ENCODE measurements at places on chromosomes 5 and 9.

GRCh38 chr9:94096819-94097577 is 12.7 kb downstream of the PTPDC1 start:
- DNase-seq, result no peak

- DNase-seq, result no peak
Observed at GRCh38 chr5:3010953-3011763, 259.7 kb upstream of the IRX2 start.

- DNase-seq, result no peak
Observed at GRCh38 chr9:82334286-82334685, 345.7 kb downstream of the SPATA31D1 start.

DNA sequence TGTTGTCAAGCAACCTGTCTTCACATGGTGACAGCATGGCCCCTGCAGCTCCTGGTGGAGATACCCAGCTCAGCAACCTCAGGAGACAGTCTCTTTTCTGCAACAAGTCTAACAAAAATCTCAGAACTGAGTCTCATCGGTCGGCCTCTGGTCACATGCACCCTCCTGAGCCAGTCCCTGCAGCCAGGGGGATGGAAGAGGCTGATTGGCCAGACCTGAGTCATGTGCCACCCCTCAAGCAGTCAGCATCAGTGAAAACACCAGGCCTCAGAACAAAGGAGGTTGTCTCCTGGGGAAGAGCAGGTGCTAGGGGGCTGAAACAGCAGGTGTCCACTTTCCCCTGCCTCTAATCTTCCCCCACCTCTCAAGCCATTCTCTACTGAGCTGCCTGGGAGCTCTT is 54.4 kb downstream of the SMIM23 start:
- DNase-seq, result no peak

- no peak for DNase-seq
Observed at GRCh38 chr5:154168395-154168794, 22.1 kb upstream of the GALNT10 start.

GRCh38 chr9:135592331-135592590 is 30.7 kb downstream of the PAEP start:
- DNase-seq, result no peak

- no peak for DNase-seq
Observed at GRCh38 chr9:105171076-105171475, 73.4 kb upstream of the SLC44A1 start.

DNA sequence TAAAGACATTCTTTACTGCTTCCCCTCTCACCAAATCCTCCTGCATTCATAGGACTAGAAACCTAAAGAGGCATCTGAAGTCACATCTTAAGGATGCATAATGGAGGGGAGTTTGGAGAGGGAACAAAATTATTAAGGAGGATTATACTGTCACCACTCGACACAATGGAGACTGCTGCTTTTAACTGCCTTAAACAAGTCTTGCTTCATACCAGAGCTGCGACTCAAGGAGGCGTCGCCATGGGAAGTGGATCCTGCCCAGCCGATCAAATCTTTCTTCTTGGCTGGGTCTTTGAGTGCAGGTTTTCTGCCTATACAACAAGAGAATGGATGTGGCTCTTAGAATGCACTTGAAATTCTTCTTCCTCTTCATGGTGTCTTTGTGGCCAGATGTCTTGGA is 66.7 kb upstream of the FOXE1 start:
- DNase-seq, result no peak

DNA sequence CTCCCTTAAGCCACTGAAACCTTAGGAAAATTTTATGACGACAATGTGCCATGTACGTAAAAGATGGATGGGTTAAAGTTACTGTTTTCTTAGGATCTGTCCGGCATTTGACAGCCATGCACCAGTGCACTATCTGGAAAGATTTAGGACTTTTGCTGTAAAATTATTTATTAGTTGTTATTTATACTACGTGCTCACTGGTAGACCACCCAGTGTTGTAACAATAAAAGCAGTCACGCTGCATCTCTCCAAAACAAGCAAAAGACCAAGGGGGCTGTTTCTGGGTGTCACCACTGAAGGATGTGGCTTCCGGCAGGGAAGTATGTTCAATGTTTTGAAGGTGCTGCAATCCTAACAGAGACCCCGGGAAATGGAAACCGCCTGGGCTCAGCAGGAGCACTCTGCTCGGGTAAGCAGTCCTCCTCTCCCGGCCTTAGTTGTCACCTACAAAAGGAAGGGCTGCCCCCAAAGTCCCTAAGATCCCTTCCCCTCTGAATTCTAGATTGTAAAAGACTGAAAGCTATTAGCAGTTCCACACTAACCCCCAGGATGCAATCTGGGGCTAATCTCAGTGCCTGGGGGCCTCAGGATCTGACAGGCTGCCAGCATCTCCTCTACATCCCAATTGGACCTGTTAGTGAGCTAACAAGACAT is 38.6 kb downstream of the SAXO1 start:
- DNase-seq, result no peak

DNA sequence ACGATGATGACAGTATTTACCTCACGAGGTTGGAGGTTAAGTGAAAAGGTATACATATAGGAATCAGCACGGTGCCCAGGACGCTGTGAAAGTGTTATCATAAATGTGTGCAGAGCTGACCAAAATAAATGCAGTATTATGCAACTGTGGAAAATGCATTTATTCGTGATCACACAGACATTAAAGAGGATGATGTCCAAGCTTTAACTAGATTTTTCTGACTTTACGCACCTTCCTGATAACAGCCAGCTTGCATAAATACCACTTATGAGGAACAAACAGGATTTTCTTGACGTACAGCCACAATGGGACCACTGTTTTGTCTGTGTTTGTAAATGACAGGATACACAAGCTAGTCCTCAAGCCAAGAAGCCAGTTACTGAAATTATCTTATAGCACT is 71.4 kb upstream of the ATP10B start:
- DNase-seq, result no peak

DNA sequence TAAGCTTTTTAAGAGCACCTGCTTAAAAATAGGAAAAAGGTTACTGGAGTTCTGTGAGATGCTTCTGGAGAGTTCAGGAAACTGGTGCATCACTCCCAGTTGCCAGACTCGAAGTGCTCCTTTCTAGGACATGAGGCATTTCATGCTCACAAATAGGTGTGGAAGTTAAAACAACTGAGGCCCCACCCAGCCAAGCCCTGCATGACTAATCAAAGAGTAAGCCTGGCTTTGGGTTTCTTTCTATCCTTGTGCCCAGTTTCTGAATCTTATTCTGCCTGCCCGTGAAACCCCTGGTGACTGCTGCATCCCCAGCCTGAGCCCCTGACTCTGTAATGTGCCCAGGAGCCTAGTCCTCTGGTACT is 7.7 kb downstream of the SPINK9 start:
- no peak for DNase-seq

DNA sequence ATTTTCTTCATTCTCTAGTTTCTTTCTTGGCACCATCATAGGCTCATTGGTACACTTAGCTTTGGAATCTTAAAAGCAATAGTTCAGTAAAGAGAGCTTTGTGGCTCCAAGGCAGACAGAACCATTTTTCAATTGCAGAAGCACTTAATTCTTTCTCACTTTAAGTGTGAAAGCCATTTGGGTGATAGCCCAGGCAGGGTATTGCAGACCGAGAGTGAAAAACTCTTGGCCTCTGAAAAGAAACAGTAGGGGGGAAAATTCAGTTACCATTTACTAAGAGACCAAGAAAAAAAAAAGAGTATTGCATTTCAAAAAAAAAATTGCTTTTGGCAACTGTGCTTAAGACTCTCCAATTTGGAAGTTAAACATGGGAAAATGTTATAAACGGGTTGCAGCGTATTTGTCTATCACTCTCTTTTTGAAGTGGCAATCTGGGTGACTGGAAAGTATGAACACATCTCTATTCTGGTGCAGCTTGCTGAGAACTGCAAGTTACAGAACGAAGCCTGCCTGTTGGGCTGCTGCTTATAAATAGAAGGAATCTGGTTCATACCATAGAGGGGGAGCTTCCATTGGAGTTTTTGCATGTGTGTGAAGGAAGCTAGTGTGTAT is 170.5 kb downstream of the TLE4 start:
- DNase-seq, result no peak

DNA sequence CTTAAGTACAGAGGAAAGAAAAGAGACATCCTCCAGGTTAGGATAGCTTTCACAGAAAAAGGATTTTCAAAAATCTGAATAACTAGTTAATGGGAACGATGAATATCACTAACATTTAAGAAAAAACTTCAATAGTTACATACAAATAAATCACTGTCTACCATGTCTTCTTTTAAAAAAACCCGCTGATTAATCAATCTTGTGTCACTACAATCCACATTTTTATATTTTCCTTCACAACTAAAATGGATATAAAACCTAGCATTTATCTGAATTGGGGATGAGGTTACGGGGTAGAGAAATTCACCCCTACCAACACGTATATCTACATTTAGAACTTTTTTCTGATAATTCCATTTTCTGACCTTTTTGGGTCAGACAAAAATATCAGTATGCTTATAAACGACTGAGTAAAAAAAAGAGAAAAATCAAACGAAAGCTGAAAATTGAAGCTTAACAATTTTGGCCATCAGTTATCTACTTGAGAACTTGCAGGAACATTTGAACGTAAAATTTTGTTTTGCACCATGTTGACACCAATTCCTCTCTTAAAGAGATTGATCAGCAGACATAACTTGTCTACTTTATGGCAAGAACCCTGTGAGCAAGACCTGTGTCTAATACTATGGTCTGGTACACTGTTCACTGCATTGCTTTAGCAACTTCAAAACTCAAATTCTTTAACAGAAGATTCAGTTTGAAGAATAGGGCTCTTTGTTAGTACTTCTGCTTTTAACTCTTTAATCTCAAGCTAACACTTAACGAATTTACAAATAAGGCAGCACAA is 4.8 kb downstream of the NR3C1 start:
- DNase-seq, result no peak

DNA sequence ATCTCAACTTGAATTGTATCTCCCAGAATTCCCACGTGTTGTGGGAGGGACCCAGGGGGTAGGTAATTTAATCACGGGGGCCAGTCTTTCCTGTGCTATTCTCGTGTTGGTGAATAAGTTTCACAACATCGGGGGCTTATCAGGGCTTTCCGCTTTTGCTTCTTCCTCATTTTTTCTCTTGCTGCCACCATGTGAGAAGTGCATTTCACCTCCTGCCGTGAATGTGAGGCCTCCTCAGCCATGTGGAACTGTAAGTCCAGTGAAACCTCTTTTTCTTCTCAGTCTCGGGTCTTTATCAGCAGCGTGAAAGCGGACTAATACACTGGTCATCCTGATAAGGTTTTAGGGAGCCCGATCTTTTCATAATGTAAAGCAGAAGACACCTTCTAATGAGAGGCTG is 687.0 kb upstream of the FTMT start:
- no peak for DNase-seq

- DNase-seq, result no peak
Observed at GRCh38 chr9:20262611-20263010, 359.7 kb downstream of the MLLT3 start.

DNA sequence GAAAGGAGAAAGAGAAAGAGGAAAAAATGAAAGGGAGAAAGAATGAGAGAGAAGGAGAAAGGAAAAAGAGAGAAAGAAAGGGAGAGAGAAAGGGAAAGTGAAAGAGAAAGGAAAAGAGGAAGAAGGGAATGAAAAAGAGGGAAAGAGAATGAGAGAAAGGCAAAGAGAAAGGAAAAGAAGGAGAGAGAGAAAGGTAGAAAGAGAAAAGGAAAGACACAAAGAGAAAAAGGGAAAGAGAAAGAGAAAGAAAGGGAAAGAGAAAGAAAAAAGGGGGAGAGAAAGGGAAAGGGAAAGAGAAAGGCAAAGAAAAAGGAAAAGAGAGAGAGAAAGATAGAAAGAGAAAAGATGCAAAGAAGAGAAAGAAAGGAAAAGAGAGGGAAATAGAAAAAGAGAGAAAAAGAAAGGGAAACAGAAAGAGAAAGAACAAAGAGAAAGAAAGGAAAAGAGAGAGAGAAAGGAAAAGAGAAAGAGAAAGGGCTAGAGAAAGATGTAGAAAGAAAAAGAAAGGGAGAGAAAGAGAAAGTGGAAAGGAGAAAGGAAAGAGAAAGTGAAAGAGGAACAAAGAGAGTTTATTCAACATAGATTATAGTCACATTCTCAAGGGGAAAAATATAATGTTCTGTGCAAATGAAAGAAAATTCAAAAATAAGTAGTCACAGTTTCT is 165.2 kb downstream of the TMEM38B start:
- DNase-seq, result no peak

DNA sequence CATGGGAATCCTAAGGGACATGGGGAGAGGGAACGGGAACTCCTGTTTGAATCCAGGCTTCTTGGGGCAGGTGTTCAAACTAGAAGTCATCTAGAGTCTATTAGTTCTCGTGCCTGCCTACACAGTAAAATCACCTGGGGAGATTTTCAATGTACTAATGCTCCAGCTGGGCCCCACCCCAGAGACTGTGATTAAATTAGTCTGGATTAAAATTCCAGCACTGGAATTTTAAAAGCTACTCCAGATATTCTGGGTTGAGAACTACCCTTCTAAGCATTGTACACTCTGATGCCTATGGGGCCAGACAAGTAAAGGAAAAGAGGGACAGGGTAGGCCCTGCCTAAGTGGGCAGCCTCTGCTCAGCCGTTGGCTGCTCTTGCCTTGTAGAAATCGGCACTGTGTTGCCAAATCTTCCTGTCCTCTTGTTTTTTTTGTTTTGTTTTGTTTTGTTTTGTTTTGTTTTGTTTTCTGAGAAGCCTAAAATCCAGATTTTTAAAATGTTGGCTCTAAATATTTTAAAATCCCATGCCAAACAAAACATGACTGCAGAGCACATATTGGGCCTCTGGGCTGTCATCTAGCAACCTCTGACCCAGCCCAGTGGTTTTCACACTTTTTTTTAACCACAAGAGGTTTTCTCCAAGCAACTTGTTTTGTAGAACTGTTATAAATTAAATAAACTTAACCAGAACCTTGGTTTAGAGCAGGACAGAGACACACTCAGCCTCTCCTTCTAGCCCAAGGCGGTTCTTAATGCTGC is 29.0 kb downstream of the ADRB2 start:
- DNase-seq, result no peak

- DNase-seq, result no peak
Observed at GRCh38 chr5:30894811-30895210, 298.7 kb upstream of the CDH6 start.

DNA sequence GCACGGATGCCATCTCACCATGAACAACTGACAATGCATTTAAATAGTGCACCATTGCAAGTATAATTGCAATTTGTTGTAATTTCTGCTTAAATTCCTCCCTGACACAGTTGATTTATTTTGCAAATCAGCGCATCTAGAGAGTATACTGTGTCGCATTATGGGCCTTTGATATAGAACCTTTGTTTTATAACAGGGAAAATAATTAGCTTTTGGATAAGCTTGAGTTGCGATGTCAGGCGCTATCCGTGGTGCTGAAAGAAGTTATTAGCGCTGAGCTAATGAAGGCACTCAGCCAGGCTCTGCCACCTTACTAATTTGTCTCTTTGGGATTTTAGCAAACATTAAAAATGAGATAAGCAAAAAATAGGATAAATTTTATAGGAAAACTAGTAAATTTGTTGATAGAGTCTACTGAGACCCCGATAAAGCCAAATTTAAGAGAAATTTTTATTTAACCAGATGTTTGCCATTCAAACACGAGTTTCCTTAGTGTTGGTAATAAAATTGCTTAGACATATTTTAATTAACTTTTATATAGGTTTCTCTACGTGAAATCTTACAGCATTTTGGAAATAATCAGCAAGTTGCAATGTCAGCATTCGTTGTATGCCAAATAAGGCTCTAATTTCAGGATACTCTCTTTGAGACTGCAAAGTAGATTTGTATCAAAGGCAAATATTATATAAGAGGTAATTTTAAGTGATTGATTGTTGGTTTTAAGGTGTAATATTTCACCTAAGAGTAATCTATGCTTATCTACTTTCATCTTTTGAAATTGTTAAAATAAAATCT is 355.5 kb downstream of the TLR4 start:
- no peak for DNase-seq
